ENCODE measurements at places on chromosomes 3 and 15.

- no peak for DNase-seq
Measured at GRCh38 chr15:28888302-28888894, 2.6 kb downstream of the APBA2 start.

- no peak for DNase-seq
Measured at GRCh38 chr3:67292356-67293121, 294.4 kb downstream of the KBTBD8 start.

GRCh38 chr3:194588236-194588635, 45.0 kb downstream of the TMEM44 start:
- no peak for DNase-seq

DNA sequence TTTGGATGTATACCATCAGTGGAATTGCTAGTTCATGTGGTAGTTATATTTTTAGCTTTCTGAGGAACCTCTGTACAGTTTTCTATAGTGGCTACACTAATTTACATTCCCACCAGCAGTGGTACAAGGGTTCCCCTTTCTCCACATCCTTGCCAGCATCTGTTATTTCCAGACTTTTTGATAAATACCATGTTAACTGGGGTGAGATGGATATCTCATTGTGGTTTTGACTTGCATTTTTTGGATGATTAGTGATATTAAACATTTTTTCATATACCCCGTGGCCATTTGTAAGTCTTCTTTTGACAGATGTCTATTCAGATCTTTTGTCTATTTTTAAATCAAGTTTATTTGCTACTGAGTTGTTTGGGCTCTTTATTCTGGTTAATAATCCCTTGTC, 455.6 kb upstream of the RARB start:
- DNase-seq, result no peak

DNA sequence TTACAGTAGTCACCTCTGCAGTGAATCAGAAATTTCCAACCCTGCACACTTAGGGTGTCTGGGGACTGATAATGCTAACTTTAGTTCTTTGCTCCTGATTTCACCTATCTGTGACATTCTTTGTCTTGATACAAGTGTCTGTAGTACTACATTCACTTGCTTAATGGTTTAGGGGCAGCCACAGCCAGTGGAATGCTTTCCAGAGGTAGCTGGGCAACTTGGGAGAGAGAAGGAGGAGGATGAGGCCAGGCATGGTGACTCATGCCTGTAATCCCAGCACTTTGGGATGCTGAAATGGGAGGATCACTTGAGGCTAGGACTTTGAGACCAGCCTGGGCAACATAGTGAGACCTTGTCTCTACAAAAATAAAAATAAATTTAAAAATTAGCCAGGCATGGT, 8.5 kb downstream of the BAHD1 start:
- DNase-seq, result no peak

DNA sequence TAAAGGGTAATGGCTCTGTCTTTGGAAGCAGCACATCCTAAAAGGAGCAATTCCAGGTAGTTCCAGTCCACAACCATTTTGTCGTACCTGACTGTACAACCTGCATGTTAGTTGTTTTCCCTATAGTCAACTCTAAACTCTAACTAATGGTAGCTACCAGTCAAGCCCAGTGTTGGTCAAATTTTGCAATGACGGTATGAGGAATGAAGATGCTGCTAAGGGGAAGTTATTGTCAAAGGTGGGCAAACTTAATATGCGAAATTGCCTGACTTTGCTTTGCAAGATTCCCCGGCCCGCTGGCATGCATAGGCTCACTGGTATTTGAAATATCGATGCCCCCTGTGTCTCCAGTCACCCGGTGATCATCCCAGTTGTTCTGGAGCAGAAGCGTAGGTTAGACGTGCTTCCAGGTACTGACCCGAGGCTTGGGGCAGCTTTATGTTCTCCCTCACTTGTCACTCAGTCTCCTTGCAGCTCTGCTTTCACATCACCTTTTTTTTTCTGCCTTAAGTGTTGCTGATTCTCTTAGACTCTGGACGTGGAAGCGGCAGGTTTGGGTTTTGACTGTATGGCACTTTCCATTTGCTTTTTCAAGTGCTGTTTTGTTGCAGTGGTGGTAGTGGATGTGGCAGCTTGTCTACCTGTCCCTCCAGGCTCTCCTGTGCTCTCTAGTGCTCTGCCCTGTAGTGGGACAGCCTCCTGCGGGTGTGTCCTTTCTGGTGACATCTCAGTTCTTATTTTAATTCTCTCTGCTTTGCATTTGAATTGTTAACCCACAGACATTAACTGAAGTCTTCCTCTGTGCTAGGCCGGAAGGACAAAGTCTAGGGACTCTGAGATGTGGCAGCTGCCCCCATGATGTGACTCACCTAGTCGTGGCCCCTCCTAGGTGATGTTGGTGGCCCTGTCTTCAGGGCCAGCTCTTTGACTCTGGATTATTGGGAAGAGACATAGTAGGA, 95.8 kb upstream of the UMPS start:
- DNase-seq, result no peak

- no peak for DNase-seq
Measured at GRCh38 chr3:65713016-65713415, 325.7 kb downstream of the MAGI1 start.

DNA sequence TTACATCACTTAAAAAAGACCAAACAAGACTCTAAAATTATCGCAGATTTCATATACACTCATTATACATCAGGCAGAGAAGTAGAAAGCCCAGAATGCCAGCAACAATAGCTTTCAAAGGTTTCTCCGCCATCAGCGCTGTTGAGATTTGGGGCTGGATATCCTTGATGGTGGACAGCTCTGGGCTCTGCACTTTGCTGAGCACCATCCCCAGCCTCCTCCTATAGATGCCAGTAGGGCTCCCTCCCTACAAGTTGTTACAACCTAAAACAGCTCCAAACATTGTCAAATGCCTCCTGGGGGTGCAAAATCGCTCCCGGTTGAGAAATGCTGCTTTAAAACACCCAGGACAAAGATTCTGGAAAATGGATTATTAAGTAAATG, 73.5 kb downstream of the ATP10A start:
- no peak for DNase-seq

DNA sequence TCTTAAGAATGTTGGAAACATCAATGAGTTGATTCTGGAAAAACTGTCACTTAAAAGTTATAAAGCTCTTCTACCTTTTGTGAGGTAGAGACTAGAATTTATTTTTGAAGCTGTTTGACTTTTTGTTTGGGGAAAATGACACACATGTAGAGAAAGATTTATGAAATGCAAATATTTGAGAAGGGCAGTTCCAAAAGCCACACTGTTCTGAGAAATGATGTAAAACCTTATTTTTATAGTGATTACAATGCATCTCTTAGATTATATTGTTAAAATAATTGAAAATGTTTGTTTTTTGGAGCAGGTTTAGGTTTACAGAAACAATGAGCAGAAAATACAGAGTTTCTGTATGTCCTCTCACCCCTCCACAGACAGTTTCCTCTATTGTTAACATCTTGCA, 116.1 kb upstream of the CMC1 start:
- no peak for DNase-seq

DNA sequence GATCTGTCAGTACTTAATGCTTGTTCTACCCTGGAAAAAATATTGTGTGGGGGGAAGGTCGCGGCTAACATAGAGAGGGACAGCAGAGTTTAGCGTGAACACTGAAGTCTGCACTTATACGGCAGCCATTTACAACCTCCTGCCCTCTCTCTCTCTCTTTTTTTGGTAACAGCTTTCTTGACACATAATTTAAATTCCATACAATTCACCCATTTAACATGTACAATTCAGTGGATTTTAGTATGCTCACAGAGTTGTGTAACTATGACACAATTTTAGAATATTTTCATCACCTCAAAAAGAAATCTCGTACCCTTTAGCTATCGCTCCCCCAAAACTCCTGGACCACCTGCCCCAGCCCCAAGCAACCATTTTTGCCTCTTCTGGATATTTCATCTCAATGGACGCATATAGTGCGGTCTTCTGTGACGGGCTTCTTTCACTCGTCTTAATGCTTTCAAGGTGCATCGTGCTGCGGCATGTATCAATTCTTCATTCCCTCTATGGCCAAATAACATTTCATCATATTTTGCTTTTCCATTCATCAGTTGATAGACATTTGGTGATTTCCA, 141.8 kb downstream of the XXYLT1 start:
- no peak for DNase-seq

GRCh38 chr3:114418107-114418506, 124.3 kb downstream of the TIGIT start:
- no peak for DNase-seq

GRCh38 chr3:158672215-158673176, at the start of gene LXN:
Gene LXN, minus strand, starts transcription at chr3:158672648. Its CDS starts 170 bp downstream, at chr3:158672478.
- peak; percentile 61 for DNase-seq

DNA sequence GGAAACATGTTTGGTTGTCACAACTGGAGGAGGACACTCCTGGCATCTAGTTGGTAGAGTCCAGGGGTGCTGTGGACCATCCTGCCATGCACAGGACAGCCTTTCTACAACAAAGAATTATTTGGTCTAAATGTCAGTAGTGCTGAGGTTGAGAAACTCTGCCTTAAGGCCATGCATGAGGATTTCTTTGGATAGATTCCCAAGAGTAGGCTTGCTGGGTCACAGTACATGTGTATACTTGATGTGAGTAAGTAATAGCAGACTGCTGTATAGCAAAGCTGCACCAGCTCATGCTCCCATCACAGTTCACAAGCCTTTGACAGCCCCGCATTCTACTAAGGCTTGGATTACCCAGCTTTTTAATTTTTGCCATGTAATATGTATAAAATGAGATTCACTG, 151.3 kb downstream of the MFSD1 start:
- DNase-seq, result no peak

DNA sequence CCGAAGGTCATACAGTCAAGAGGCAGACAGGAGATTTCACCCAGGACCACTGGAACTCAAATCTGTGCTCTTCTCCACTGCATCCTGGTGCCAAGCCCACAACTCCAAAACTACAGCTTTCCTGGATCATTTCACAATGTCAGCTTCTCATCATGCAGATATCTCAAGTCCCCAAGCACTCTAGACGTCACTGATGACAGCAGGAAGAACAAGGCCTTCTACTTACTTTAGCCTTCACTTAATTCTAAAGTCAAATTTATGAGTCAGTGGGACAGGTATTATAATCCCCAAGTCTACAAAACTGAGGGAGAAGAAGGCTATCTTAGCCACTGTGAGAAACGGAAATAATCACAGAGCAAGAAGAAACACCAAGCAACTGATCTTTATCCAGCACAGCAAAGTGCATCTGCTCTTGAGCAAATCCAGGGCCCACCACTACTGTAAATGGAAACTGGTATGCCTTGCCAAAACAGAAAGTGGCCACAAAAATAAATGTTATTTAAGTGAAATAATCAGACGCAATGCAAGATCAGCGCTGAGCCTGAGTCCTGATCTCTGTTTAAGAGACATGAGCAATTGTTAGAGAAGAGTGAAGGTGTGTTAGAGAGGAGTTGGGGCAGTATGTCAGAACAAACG, 928 bp downstream of the RAD18 start:
- DNase-seq, result no peak

- DNase-seq, result no peak
Measured at GRCh38 chr3:184993394-184993793, 159.5 kb downstream of the C3orf70 start.

DNA sequence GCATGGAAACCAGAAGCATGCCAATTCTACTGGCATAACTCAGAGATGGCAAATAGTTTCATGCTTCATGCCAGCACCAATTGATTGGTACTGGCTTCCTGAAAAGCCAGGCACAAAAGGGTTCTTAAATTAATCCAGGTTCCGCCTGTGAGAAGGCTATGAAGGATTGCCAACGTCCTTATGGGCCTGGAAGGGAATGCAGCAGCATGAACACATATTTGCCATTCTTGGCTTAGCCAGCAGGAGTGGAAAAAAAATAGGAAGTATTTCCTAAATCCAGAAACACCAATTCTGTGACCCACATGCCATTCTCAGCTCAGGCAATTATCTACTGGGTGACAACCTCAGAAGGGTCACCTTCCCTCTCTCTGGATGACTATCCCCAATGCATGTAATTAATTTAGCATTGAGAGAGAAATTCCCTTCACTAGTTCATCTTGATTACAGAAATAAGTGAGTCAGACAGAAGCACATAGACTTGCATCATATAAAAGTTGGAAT, 36.0 kb downstream of the ADAMTS9 start:
- no peak for DNase-seq

DNA sequence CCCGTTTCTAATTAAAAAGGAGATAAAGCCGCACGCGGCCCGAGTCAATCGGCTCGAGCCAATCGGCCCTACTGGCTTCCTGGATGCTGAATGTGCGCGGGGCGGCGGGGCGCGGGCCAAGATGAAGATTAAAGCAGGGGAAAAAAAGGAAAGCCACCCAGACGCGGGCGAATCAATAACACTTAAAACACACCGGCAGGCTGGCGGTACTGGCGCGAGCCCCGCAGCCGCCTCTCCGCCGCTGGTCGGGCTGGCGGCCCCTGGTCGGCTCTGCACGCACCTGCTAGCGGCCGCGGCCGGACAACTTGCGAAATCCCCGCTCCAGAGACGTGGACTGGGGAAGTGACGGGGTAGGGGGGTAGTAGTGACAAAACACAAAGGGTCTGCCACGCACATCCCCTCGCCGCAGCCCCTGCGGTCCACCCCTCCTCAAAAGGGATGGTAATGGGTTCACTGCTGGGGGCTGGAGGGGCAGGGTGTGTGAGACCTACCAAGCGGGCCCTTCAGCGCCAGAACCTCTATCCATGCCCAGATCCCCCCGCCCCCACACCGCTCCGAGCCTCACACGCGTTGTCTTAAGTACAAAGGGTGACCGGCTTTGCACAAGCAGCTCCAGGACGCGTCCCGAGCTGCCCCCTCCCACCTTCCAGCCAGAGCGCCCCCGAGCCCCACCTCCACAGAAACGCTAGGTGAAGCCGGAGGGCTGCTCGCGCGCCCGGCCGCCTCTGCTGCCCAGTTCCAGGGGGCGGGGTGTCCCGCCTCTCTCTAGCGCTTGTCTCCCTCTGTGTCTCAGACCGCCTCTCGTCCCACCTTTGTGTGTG, 1.4 kb downstream of the WNT7A start:
- peak; percentile 43 for DNase-seq

- DNase-seq, result peak; percentile 27
Measured at GRCh38 chr3:169660709-169661360, 2.7 kb downstream of the MECOM start.

GRCh38 chr3:126149960-126150515, 30.3 kb downstream of the ALDH1L1 start:
- DNase-seq, result no peak

DNA sequence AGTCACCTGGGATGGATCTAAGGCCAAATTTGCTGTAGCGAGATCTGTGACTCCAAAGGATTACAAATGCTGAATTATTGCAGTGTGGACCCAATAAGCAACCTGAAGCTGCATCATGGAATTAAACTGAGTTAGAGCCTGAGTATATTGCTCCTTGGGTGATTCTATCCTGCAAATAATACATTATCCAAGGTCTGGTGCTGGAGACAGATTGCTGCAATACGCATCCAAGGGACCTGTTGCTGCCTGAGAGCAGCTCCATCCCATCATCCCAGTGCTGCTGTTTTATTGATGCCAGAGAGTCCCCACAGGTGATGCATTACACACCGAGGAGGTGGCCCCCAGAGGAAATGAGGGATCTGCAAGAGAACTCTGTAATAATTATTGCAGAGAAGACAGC, 31.6 kb upstream of the PCSK6 start:
- DNase-seq, result no peak

- DNase-seq, result no peak
Measured at GRCh38 chr15:33242669-33243191, 48.2 kb upstream of the FMN1 start.

Data from neuronal stem cell (in vitro differentiated cells).